ENCODE measurements at places on chromosomes 2 and 18.

GRCh38 chr18:6557057-6557769 is 142.5 kb upstream of the L3MBTL4 start:
- DNase-seq = peak; percentile 58

GRCh38 chr2:165899311-165899710 is 54.3 kb downstream of the TTC21B start:
- DNase-seq = no peak

DNA sequence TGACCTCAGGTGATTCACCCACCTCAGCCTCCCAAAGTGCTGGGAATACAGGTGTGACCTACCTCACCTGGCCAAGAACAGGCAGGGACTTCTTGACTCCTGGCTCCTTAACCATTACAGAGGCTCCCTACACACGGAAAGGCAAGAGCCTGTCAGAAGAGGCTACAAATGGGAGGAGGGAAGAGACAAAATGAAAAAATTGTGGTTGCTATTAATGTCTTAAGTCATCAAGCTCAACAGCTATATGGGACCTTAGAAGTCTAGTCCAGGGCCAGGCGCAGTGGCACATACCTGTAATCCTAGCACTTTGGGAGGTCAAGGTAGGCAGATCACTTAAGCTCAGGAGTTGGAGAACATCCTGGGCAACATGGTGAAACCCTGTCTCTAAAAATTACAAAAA is 11.5 kb upstream of the FAM124B start:
- DNase-seq = no peak

DNA sequence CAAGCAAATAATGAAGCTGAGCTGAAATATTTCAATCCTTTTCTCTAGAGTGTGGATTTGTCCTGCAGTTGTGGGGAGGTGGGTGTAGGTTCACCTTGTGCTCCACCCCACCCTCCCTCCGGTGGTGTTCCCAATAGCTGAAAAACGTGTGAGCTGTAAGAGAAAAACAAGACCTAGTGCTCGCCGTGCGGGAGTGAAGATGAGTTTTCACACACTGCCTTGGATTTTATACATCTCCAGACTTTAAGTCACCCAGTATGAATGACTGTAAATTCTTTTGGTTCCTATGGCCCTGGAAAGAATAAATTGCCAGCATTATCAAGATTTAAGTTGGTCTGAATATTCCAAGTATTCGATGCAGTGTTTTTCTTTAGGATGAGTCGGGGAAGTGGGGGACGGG is 1.9 kb upstream of the SOX11 start:
- DNase-seq = no peak

DNA sequence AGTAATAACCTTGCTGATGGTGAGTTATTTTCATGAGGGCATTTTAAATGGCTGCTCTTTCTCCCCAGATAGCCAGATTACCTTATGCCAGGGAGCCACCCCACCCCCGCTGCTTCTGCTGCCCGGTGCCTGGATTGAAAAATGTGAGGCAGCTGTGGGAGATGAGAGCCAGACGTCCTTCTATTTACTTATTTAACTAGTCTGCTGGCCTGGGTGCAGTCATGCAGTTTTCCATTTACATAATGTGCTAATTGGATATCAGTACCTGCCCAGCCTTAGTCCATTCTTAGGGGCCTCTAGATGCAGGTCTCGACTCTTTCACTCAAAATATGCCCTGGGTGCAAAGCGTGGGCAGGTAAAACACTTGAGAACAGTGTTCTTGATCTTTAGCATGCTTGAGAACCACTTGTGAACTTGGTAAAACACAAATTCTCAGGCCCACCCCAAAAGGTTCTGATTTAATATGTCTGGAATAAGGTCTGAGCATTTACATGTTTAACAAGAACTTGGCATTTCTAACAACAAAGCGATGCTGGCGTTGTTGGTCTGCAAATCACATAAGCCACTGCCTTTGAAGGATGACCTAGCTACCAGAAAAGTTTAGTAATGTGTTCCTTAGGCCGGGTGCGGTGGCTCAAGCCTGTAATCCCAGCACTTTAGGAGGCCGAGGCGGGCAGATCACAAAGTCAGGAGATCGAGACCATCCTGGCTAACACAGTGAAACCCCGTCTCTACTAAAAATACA is 154.3 kb downstream of the NRP2 start:
- no peak for DNase-seq

- DNase-seq = peak; percentile 79
Observed at GRCh38 chr2:240991378-240992263, 6.8 kb upstream of the SNED1 start.
